ENCODE measurements at places on chromosomes 3 and 15.
A peak's percentile ranks its signal among the peaks of the same experiment; 100 is the strongest.

GRCh38 chr3:31253782-31254181 lies 278.9 kb upstream of the STT3B start:
- DNase-seq = no peak

GRCh38 chr3:186566772-186567071 lies 417 bp downstream of the TBCCD1 start:
- DNase-seq = no peak

DNA sequence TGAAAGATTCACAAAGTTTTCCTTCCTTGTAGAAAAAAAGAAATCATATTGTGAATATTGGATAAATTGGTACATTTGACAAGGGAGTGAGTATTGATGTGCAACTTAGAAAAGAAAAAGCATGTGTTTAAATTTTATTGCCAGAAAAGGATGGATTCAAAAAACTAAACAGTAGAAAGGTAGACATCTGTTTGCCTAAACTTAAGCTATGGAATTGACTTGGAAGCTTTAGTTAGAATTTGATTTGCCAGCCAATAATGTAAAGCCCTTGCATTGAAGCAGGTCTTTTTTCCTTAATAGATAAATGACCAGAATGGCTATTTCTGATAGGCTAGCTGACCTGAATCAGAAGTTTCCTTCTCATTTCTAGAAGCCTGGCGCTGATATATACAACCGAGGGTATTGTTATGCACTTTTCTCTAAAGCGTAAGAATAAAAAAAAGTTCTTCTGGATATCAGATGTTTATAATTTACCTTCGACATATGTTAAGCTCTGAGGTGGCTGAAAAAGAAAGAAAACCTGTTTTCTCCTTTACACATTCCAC lies 4.2 kb downstream of the RARB start:
- DNase-seq = no peak

- DNase-seq = no peak
These were observed 54.8 kb upstream of the MBNL1 start for GRCh38 chr3:152213938-152214337.

DNA sequence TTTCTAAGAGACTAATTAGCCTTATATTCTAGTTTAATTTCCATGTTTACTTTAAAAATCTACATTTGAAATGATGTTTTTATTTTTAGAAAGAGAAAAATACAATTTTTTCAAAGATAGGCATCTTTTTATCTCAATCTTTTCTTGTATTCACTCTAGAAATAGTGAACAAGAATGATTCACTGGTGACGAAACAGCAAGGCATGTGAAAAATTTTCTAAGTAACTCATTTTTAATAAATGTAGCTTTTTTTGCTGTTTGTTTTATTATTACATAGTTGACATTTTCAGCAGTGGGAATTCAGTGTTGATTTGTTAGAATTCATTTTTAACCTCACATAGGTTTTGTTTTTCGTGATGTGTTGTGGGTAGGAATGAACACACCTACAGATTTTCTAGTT lies 1226.4 kb downstream of the NSUN3 start:
- peak; percentile 41 for DNase-seq

DNA sequence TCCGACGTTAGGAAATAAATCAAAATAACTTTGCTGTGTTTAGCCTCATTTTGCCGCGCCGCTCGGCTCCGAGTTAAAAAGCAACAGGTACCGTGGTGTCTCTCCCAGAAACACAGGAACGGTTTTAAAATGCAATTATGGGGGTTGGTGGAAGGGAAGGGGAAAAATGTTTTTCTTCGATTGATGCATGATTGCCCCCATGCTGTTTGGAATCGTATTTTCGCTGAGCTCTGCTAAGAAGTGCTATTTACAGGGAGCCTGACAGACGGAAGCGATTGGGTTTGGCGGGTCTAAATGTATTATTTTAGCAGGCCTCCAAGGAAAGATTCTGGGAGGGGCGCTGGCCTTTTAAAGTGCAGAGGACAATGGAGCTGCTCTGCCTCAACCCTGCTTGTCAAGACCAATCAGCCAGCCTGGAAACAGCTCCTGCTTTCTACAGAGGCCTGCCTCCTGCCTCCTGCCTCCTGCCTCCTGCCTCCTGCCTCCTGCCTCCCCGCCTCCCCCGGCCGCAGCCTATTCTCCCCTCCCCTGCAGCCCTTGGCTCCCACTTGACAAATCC lies 156.7 kb upstream of the TLE3 start:
- no peak for DNase-seq

GRCh38 chr3:16363636-16364035 lies 98.6 kb downstream of the OXNAD1 start:
- DNase-seq = no peak

DNA sequence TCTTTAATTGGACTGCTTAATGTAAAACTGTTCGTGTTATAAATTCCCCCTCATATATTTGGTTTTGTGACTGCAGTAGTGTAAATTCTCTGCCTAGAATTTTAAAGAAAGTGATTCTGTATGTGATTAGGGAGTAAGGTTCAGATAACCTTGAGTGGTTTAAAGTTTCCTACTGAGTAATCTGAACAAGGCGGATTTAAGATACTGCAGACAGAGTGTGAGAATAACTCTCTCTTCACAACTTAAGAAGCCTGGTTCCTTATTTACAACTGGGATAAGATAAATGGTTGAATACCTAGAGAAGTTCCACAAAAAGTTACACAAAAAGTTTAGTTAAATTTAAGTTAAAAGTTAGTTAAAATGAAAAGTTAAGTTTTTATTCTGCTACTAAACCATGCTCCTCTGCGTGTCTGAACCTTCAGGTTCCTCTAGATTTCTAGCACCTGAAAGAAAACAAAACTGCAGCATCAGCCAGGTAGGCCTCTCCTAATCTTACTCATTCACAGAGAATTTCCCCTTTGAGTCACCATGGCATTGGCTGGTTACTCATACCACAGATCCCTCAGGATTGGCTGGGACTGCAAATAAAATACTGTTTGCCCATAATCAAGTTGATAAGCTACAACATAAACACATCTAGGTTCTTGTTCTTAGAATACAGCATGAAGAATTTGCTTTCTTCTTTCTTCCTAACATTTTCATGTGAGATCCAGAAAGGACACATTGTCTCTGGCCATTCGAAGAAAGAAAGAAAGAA lies at the start of gene ARL14:
Gene ARL14, plus strand, starts transcription at position 614 of the 757 bp plus-strand sequence. CDS start 187 bp downstream, outside the sequence.
- DNase-seq = peak; percentile 87
